ENCODE measurements at places on chromosomes 12 and 14.

DNA sequence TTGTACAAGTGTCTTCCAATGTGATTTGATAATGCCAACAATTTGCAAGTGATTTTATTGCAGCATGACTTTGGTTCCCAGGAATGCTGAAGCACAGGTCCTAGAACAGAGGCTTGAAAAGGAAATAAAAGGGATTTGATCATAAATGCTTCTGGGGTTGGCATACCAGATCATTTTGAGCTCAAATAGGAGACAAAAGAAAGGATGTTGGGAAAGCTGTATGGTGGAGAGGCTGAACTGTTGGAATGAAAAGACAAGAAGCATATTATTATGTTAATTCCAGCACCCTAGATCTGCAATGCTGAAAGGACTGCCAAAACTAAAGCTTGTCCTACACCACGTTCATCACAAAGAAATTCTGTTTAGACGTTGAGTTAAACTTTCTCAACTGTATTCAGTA, 143.1 kb downstream of the BICD1 start:
- DNase-seq, result no peak

DNA sequence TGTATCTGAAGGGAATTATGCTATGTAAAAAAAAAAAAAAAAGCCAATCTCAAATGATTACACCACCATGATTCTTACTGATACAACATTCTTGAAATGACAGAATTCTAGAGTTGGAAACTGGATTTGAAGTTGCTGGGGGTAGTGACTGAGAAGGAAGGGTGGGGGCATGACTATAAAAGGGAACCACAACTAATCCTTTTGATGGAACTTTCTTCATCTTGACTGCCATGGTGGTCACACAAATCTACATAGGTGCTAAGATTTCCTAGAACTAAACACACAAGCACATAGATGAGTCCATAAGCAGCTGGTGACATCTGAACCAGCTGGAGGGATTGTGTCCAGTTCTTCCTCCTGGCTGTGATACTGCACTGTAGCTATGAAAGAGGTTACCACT, 51.4 kb downstream of the CLMN start:
- DNase-seq, result no peak

DNA sequence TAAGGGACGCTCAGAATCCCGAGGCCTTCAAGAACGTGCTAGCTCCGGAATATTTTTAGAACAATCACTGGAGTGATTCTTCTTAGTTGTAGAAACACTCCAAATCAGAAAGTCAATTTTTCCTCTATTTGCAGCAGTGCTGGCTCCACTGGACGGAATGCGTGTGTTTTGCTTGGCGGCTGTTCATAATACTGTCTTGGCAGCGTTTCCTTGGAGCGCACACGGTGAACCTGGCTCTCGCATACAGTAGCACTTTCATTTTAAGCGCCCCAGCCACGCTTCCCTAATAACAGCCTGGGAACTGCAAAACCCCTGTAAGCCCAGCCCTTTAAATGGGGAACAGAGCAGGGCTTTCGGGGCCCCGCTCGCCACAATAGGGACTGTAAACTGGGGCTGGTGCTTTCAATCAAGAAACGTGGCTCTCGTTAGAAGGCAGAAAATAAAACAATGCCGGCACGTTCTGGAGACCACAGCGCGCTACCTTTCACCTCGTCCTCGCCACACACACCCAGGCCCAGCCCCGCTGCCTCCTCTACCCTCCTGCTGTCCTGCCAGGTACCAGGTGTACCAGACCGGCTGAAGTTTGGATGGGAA, 79.9 kb downstream of the BCL11B start:
- no peak for DNase-seq

GRCh38 chr12:88448337-88448915, 131.8 kb downstream of the KITLG start:
- no peak for DNase-seq

- DNase-seq, result no peak
Measured at GRCh38 chr12:53825246-53826081, 73.7 kb upstream of the CISTR start.

DNA sequence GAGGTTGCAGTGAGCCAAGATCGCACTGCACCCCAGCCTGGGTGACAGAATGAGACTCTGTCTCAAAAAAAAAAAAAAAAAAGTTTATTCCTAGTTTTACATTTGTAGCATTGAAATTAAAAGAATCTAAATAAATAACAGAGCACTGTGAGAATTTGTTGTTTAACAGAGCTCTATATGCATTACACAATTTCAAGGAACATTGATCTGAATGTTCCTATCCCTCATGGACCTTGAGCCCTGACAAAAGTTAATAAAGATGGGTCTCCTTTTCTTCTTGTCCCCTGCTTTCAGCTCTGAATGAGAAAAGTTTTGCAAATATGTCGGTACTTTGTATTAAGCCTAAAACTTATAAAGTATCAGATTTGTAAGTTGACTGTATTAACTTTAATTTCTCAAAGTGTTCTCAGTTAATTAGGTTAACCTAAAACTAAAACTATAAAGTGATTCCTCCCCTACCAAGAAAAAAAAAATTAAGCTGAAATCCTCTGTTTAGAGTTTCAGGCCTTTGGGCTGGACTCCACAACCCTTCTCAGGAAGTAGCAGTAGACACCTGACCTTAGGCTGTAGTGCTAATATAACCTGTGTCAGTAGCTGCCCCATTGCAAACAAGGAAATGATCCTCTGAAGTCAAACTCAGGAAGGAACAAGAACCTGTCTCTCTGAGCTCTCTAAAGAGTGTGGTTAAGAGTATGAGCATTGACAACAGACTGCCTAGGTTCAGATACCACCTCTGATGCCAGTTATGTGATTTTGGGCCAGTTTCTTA, 477.6 kb downstream of the DPF3 start:
- DNase-seq, result no peak

DNA sequence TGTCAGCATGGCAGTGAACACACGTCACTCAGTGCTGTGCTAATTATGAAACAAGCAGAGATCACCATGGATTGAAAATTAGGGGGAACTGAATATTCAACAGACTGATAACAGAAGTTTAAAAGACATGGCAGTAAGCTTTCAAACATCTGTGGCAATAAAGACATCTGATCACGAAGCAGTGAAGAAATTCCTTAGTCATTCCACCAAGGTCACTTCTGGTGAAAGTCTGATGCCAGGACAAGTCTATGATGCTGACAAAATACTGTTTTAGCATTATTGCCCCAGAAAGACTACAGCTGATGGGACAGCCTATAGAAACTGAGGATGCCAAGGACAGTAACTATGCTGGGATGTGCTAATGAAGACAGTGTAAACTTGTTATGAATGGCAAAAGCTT, 126.9 kb upstream of the RBM19 start:
- no peak for DNase-seq

GRCh38 chr14:65854215-65854614, 441.7 kb downstream of the FUT8 start:
- no peak for DNase-seq

DNA sequence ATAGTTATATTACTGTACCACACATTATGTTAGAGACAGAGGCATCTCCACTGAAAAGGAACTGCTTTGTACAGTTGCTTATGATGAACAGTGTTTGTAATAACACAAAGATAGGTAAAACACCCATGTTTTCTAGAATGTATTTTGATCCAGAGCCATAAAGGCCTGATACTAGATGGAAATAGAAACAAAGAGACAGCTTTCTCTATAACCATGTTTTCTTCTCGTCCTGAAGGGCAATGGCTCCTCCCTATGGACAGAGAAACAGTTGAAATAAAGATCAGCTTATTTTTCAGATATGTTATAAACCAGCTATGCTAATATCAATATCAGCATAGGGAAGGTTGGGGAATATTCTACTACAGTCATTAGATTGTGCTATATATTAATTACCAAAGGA, 109.2 kb downstream of the ATXN7L3B start:
- no peak for DNase-seq

GRCh38 chr14:70955543-70956480, 48.6 kb downstream of the PCNX1 start:
- no peak for DNase-seq

GRCh38 chr14:53384536-53384935, 231.4 kb upstream of the DDHD1 start:
- DNase-seq, result no peak

GRCh38 chr12:98513379-98514322, 1.7 kb upstream of the TMPO start:
- DNase-seq, result no peak

GRCh38 chr12:94710933-94711332, 60.6 kb upstream of the TMCC3 start:
- peak; percentile 20 for DNase-seq

- no peak for DNase-seq
Measured at GRCh38 chr12:7144414-7145120, 14.4 kb downstream of the CLSTN3 start.
